ENCODE measurements at places on chromosomes 7 and 10.

DNA sequence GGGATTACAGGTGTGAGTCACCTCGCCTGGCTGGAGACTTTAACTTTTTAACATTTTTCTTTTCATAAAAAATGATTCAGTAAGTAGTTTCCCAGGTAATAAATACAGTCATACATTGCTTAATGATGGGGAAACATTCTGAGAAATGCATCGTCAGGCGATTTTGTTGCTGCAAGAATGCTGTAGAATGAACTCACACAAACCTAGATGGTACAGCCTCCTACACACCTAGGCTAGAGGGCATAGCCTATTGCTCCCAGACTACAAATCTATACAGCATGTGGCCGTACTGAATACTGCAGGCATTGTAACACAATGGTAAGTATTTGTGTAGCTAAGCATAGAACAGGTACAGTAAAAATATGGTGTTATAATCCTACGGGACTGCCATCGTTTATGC lies 108.5 kb upstream of the SFMBT2 start:
- no peak for DNase-seq

- no peak for DNase-seq
Measured at GRCh38 chr7:16921644-16922257, 40.0 kb upstream of the AGR3 start.

- DNase-seq = peak; percentile 91
Measured at GRCh38 chr7:121076350-121077164, 88.0 kb downstream of the CPED1 start.

GRCh38 chr10:103835096-103836050 lies 20.0 kb downstream of the SH3PXD2A start:
- no peak for DNase-seq

DNA sequence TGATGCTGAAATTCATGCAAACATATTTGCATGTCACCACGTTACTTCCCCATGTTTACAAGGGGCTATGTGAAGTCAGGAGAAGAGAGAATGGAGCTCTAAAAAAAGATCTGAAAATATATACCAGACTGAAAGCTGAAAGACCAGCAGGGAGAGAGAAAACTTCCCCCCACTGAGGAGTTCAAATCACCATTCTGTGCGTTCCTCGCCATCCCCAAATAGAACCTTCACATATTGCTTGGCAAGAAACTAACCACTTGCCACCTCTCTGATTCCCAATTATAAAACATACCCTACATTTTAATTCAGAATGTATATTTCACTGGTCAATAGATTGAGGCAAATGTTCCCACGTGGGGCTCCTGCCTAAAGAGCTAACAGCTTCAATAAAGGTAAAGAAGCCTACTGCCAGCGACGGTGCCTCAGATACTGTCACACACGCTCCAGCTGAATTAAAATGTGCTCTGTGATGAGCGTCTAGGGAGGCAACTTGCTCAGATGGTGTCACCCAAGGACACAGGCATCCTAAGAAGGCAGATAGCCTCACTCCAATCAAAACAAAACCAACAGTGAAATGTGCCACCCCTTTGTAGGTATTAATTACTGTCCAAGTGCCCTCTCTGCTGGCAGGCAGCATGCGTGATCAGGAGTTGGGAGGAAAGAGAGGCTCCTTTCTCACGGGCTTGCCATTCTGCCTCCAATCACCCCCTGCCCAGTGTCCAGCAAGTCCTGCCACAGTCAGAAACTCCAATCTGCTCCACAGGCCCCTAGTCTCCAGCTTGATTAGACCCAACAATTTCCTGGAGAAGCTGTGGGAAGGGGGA lies 298.2 kb downstream of the GRID1 start:
- DNase-seq = no peak

DNA sequence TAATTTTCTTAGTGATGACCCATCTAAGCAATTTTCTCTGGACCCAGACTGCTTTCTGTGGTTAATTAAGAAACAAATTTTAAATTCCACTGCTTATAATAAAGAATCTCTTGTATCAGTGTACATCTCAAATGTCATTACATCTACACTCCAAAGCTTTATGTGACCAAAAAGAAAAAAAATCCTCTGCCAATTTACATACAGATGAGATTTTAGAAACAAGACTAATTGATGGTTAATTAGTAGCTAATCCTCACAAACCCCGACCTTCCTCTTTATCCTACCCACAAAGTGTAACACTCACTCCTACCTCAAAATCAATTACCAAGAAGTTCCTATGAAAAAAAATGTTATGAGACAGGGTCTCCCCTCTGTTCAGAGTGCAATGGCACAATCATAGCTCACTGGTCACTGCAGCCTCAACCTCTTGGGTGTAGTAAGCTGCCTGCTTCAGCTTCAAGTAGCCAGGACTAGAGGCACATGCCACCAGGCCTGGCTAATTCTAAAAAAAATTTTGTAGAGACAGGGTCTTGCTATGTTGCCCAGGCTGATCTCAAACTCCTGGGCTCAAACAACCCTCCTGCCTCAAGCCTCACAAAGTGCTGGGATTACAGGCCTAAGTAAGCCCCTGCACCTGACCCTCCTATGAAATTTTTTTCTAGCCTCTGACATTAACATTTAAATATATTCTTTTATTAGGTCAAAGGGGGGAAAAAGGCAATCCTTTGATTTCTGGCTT lies 14.8 kb downstream of the KIF5B start:
- DNase-seq = no peak

GRCh38 chr10:76115471-76116155 lies 684.2 kb downstream of the LRMDA start:
- no peak for DNase-seq

GRCh38 chr10:48464121-48464870 lies 140.6 kb downstream of the ARHGAP22 start:
- DNase-seq = no peak

DNA sequence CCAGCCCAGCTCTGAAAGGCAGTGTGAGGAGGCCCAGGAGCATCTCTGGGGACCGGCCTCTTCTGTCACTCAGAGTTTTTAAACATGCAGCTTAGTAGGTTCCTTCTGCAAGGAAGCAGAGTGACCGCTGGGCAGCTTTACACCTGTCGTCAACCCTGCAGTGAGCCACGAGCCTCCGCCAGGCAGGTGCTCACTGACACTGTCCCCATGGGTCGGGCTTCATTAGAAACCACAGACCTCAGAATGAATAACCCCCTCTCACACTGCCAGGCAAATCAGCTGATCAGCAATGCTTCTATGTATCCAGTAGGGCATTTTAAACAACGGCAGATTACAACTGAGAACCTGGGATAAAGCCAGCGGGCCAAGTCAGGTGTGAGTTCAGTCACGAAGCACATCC lies 106.1 kb downstream of the MAD1L1 start:
- no peak for DNase-seq

- DNase-seq = no peak
Measured at GRCh38 chr7:142876236-142876960, 9.1 kb downstream of the TRPV6 start.

DNA sequence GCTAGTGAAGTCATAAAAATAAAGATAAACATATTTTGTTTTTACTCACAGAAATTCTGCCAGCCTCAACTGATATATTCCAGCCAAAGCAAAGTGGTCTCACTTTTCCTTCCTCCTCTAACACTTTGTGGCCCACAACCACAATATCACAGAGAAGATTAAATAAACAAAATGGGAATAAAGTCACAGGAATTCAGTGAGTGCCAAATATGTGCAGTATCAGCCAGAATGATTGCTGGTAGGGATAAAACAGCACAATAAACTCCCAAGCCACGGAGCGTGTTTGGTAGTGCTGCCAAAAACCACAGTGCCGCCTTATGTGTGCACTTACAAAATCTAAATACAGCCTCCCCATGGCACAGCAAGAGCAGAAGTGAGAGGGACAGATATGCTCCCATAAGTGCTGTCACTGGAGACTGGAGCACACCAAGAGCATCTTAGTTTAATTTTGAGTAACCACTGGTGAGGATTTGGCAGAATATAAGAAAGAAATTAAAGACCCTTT lies 155.8 kb downstream of the POM121L12 start:
- no peak for DNase-seq

- DNase-seq = no peak
Measured at GRCh38 chr10:69504576-69505250, 53.4 kb downstream of the TSPAN15 start.

- DNase-seq = peak; percentile 54
Measured at GRCh38 chr7:133434246-133434865, 181.5 kb downstream of the EXOC4 start.

- DNase-seq = no peak
Measured at GRCh38 chr10:98572594-98572993, 125.9 kb upstream of the HPS1 start.

- no peak for DNase-seq
Measured at GRCh38 chr10:5625992-5626777, 40.2 kb downstream of the ASB13 start.

DNA sequence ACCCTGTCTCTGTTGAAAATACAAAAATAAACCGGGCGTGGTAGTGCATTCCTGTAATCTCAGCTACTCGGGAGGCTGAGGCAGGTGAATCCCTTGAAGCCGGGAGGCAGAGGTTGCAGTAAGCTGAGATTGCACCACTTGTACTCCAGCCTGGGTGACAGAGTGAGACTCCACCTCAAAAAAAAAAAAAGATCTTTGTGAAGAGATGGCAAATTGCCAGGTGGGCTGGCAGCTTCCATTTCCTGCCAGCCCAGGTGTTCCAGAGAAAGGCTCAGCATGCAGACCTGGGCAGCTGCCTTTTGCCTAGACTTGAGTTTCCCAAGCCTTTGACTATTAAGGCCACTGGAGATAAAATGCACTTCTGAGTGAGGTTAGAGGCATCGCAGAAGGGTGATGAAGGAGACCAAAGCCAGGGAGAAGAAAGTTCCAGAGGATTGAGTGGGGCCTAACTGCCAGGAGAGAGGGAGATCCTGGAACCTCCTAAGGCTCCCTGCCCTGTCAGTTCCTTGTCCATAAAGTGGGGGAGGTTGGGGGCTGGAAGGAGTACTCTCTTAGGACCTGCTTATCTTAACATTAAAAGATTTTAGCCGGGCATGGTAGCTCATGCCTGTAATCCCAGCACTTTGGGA lies 10.0 kb upstream of the DDIT4 start:
- DNase-seq = no peak

- no peak for DNase-seq
Measured at GRCh38 chr7:42053834-42054233, 183.2 kb downstream of the GLI3 start.

DNA sequence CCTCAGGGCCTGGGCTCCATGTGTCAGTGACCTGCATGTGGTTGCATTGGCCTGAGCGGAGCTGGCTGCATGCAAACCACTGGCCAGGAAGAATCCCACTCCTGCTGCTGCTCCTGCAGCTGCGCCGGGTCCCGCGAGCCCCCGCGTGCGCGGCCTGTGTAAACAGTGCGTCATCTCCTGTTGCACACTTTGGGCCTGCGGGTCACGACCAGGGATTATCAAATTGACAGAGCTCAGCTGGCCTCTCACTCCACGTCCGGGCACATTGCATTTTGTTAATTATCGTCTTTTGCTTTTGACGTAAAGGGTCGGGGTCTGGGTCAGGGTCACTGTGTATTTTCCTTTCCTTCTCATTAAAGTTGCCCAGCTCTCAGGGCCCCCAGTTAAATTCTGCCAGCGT lies 132.6 kb downstream of the RGS10 start:
- DNase-seq = no peak

GRCh38 chr10:61100887-61101286 lies 156.9 kb upstream of the RHOBTB1 start:
- no peak for DNase-seq

GRCh38 chr10:79136236-79137005 lies 67.7 kb downstream of the ZMIZ1 start:
- DNase-seq = peak; percentile 13

GRCh38 chr7:150954201-150954985 lies 23.7 kb downstream of the KCNH2 start:
- DNase-seq = no peak

DNA sequence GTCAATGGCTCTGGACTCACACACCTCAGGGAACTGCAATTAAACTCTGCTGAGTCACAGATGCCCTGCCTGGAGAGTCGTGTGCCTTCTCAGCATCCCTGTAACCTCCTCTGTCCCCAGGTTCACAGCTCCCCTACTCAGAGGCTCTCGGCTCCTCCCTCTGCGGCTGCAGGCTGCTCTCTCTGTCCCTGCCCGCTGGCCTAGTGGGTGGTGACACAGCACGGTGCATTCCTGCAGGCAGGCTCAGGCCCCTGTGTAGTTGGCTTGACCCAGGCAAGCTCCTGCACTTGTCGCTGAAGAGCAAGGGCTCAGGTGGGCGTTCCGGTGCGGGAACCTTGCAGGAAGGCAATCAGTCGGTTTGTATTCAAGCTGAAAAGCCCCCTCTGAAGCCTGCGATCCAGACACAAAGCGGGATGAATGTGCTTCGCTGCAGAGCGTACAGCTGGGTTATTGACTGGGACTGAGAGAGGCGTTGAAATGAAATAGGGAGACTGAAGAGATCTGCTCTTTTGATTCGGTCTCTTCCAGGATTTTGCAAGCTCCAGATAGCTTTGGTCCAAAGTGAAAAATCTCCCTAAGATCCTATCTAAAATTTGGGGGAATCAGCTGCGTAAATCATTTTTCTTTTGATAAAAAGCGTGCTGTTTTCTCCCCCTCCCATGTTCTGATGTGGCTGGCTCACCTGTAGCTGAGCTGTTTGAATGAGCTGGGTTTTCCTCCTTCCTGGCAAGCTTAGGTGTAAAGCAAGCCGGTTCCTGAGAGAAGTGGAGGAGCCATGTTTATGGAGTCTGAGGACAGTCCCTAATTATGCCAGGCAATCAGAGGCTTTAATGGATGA lies 208.7 kb upstream of the PHYHIPL start:
- DNase-seq = no peak

- DNase-seq = no peak
Measured at GRCh38 chr7:31857172-31857571, 170.2 kb downstream of the PPP1R17 start.

DNA sequence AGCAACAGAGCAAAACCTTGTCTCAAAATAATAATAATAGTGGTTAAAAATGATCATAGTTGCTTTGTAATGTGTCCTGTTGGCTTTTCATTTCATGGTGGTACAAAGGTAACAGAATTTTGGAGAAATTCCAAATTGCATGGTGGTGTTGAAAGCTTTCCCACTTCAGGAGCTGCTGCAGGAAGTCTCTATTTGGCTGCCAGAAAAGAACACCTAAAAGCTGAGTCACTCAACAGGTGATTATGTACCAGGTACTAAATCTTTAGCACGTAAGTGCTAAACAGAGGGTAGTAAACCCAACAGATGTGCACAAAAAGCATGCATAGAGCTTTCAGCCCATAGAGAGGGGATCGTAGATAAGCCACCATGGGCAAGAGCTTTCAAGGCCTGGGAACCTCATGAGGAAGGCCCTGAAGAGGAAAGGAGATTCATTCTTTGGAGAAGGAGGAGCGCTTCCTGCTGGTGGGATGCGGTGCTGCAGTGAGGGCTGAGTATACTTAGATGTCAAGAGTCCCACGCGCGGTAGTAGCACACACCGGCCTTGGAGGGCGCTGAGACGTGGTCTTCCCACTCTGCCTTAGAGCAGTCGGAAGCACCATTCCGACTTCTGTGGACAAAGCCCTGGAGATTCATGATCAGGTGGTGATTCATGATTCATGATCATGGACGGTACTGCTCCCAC lies 118.7 kb downstream of the RALA start:
- DNase-seq = peak; percentile 63

DNA sequence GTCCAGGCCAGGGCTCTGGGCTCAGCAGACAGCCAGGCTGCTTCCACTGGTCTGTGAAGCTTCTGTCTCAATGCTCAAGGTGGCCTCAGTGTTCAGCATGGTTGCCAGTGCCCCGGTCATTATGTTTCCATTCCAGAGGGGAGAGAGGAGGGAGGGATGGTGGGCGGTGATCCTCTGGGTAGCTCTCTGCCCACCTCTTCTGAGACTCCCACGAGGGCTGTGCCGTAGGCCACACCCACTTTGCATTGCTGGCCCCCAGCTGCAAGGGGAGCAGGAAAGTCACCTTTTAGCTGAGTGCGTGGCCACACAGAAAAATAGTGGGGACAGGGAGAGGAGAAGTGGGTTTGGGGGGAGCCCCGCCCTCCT lies 42.5 kb downstream of the FOXK1 start:
- DNase-seq = no peak

All from OCI-M1 (cell line).